DMS79 treated with DMSO at 0.1 percent for 48 hours (cell line): ENCODE measurements at places on chromosomes 4 and X.

DNA sequence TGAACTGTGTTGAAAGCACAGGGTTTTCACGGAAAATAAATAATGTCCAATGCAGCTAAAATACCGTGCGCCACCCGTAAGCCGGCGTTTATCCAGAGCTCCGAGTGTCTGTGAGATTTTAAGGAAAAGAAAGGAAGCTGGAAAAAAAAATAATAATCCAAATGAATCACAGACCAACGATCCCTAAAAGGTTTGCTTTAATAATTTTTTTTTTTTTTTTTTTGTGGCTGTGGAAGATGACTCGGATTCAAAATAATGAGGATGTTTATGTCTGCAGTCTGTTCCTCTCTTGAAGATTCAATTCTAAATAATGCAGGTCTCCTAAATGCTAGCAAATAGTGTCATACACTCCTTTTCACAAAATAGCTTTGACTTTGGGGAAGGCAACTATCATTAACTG lies 84.6 kb upstream of the PPP2R3B start:
- DNase-seq, result no peak

- no peak for DNase-seq
These were observed 2371.5 kb upstream of the TENM3 start for GRCh38 chr4:179871726-179872125.

GRCh38 chr4:10057023-10057395 lies 35.7 kb upstream of the SLC2A9 start:
- no peak for DNase-seq

DNA sequence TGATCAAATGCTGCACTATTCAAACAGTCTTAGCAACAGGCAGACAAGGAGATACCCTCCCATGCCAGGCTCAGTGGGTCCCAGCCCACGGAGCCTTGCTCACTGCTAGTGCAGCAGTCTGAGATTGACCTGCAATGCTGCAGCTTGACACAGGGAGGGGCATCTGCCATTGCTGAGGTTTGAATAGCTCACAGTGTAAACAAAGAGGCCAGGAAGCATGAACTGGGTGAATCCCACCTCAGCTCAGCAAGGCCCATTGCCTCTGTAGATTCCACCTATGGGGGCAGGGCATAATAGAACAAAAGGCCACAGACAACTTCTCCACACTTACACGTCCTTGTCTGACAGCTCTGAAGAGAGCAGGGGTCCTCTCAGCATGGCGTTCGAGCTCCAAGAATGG lies 26.6 kb upstream of the ZXDB start:
- no peak for DNase-seq

DNA sequence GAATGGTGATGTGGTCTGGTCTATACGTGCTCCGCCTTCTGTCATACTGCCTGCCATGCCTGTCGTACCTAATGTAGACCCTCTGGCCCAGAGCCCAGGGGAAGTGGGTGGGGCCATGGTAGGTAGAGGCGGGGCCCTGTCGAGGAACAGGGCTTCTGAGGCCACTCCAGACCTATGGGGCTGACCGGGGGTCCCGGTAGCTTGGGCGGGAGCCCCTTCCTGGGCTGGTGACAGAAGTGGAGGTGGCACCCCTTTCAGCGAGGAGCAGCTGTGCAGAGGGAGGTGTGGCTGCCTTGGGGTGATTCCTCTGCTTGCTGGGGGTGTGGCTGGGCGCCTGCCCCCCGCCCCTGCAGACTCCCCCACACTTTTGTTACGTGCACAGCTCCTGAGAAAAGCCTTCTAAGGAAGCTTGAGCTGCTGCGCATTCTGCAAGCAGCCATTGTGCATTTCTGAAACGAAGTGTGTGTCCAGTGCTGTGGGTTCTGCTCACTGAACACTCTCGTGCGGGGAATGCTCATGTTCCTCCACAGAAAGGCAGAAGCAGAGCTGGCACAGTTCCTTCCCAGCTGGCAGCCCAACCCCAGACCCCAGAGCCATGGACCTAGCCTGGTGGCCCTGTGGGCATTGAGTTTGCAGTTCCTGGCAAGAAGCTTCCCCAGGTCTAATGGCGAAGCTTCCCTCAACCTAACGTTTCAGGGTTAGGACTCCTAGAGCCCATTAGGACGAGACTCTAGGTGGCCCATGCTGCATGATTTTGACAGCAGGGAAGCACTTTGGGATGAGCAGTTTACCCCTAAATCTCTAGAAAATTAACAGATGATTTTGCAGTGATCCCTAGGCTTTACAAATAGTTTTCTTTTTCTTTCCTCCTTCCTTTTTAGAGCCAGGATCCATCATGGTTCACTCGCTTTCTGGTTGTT lies 72.7 kb upstream of the HGFAC start:
- DNase-seq, result no peak

DNA sequence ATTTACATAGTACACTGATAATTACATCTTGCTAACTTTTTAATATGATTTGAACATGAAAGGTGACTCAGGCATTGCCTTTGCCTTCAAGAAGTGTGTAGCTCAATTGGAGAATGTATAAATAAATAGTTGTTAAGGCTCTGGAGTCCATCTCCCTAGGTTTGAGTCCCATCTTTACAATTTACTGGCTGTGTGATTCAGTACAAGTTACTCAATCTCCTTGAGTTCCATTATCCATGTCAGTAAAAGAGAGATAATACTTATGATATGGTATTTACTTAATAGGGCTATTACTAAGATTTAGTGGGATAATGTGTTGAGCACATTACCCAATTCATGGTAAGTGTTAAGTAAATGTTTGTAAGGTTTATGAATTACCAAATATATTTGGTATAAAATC lies 1.9 kb upstream of the FGG start:
- no peak for DNase-seq

- DNase-seq, result no peak
These were observed 91.3 kb upstream of the AMOT start for GRCh38 chrX:112931900-112932299.

GRCh38 chr4:186920992-186921391 lies 197.3 kb upstream of the FAT1 start:
- DNase-seq, result no peak

GRCh38 chrX:47723689-47724088 lies 64.7 kb upstream of the UXT start:
- no peak for DNase-seq

DNA sequence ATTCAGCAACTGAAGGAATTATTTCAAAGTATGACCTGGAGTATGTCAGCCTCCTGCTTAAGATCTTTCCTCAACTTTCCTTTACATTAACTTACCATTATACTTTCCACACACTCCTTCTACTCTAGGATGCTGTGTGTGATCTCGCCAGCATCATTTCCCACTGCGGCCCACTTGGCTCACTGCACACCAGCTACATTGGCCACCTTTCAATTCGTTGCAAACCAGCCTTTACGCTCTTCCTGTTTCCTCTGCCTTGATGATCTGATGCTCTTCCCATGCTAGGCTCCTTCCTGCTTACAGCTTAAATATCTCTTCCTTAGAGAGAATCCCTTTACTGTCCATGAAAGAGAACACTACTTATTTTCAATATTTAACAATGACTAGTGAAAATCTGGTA lies 95.1 kb downstream of the GPM6A start:
- no peak for DNase-seq

- DNase-seq, result no peak
These were observed 9.2 kb downstream of the PLK4 start for GRCh38 chr4:127889903-127890302.

DNA sequence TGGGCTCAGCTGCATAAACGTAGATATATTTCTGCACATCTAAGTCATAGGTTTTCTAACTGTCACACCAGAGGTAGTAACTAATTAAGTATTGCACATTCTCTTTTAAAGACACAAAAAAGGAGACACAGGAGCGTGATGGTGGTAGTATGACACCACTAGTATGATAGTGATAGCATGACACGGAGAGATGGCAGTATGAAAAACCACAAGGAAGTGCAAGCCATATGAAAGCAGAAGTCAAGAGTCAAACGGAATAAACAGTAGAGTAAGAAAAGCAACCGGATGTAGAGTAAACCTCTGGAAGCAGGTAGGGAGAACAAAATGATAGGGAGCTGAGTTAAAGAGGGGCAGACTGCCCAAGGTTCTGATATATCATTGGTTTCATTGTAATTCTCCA lies 382.2 kb upstream of the INTU start:
- no peak for DNase-seq

- DNase-seq, result no peak
These were observed 951.2 kb upstream of the DIAPH2 start for GRCh38 chrX:95733426-95733825.

DNA sequence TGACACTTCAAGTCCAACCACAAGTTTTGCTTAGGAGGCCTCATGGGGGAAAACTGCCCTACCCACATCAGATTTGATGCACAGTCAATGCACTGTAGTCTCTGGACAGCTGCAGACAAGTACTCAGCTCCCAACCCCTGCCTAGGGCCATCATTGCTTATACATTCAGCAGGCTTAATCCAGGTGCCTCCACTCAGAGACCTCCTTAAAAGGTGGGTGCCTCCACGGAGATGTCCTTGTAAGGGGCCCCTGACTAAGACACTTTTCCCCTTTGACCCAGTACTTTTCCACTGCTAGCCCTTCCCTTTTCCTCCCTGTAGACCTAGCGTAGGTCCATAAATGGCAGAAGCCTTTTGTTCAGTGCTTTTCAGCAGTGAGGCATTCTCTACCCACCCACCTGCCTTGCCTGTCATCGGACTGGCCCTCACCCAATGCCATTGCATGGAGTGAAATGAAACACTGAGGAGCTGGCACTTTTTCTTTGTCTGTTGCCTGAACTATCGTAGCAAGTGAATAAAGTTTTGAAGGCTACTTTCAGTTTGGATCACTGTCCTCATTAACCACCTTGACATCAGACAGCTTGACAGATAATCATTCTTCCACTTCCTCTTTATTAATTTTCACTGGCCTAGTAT lies 23.8 kb upstream of the PLK4 start:
- no peak for DNase-seq

DNA sequence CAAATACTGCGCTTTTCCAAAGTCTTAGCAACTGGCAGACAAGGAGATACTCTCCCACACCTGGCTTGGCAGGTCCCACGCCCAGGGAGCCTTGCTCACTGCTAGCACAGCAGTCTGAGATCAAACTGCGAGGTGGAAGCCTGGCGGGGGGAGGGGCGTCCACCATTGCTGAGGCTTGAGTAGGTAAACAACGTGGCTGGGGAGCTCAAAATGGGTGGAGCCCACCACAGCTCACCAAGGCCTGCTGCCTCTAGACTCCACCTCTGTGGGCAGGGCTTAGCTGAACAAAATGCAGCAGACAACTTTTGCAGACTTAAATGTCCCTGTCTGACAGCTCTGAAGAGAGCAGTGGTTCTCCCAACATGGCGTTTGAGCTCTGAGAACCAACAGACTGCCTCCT lies 23.0 kb upstream of the NFKB1 start:
- DNase-seq, result no peak

DNA sequence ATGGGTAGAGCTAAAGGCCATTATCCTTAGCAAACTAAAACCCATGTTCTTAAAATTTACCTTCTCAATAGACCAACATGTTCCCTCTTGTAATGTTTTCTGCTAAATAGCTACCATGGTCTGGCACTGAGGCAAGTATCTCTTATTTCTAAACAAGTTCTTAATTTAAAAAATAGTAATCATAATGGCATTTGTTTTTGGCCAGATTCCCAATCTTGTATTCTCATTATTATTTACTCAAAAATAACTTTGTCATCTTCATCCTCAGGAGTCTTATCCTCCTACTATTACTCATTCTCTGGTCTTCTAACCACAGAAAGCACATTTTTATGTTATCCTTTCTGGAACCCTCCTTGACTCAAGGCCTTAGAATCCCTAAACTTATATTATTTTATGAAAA lies 931.2 kb downstream of the CCSER1 start:
- DNase-seq, result no peak

DNA sequence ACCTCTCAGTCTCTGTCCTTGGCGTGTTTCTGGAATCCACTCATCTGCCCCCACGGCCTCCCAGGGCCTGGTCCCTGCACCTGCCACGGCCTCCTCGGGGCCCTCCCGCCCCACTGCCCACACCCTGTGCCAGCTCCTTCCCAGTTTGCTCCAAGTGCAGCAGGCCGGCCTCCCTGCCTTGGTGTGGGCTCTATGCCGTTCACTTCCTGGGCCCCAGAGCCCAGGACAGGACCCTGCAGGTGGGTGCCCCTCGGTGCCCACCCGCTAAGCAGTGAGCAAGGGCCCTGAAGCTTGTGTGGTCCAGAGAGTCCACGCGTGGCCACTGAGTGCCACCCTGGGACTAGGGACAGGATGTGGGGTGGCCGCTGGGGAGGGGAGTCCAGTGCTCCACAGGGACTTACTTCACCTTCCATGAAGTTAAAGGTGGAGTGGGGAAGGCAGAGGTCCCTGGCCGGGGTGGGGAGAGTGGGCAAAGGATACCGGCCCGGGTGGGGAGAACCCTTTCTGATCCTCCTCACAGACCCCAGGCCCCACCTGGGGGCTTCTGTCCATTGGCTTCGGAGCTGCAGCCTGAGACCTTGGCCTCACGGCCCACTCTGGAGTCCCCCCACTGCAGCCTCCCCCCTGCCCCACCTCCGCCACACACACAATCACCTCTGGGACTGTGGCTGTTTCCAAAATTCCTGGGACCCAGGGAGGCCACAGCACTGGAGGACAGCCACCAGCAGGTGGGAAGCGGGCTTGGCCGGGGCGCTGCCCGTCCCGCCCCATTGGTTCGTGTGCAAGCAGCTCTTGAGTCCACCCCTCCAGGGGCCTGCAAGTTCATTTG lies 60.0 kb upstream of the NKX1-1 start:
- DNase-seq, result no peak

DNA sequence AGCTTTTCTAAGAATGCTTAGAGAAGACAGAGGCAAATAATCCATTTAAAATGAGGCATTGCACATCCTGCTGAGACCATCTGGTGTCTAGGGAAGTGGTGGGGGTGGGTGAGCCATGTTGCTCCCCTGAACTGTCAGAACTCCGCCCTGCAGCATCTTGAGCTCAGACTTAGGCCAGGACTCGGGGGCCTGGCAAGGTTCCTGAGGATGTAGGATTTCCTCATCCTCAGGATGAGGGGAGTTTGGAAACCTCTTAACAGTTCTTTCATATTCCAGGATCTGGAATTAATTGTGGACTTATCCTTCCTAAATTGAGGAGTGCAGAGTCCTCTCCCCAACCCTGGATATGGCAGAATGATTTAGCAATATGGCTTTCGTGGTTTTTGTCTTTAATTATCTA lies 6.6 kb downstream of the TLL1 start:
- DNase-seq, result no peak

DNA sequence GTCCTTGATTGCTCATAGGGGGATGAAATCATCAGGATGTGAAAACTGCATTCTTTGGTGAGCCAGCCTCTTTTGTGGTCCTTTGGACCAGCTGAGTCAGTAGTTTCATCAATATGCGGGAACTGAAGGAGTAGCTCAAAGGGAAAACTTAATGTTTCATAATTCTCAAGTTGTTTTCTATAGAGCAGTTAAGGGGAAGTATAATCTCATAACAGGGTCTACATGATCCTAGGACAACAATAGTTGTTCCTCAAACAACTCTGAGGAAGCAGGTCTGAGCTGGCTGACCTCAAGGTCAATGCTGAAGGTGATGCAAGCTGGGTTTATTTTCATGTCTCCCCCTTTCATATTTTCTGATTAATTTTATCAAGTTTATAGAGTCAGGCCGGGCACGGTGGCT lies 36.1 kb upstream of the IRF2 start:
- no peak for DNase-seq
